Iris pigment epithelial cell (primary cell): ENCODE measurements at places on chromosomes 5 and 9.

DNA sequence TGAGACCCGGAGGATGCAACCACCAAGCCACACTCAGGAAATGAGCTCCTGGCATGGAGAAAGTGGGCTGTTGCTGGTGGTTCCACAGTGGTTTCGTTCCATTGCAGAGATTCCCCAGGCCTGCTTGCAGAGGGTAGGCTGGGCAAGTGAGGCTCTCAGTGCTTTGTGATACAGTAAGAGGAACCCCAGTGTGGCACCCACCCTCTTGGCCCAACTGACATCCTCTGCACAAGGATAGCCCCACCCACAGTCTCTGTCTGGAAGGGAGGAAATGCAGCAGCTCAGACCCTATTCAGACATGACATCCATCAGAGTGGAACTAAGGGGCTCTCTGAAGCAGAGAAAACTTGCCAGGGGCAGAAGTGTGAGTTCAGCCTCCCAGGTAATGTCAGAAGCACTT, 69.6 kb upstream of the FSTL4 start:
- no peak for DNase-seq

- no peak for DNase-seq
Measured at GRCh38 chr9:112869041-112869529, 21.6 kb downstream of the SLC46A2 start.

GRCh38 chr5:82796643-82797416, 280.4 kb downstream of the TMEM167A start:
- no peak for DNase-seq

DNA sequence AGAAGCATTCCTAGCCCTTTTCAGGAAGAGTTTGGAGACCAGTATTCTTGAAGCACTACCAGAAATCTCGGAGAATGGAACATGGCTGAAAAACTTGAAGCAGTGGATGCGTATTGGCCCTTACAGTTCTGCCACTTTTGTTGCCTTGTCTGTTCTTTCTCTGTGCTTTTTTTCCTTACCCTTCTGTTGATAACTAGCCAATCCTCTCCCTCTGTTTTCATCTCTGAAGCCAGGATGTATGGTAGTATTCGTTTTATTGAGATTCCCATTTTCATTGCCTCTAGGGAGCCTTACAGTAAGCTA, 564 bp upstream of the CCNH start:
- no peak for DNase-seq

GRCh38 chr5:116571568-116572349, 2.9 kb downstream of the SEMA6A start:
- DNase-seq: no peak

DNA sequence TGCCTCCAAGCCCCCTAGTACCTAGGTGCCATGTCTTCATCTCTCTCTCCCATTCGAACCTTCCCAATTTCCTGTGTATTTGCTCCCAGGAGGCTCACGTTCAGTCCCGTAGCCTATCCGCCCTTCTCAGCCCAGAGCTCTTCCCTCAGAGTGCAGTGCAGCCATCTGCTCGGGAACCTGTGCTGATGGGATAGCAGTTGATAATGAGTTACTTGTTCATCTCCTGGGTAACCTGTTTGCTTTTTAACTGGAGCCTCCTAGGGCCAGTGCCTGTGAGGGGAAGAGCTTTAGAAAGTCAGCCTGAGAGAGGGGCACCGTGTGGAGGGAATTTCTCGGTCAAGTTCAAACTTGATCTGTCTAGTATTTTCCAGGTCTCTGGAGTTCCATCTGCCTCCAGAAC, 229.8 kb upstream of the IL12B start:
- no peak for DNase-seq

GRCh38 chr5:149552553-149553160, 1.4 kb upstream of the CSNK1A1 start:
- no peak for DNase-seq

GRCh38 chr5:128796506-128796905, 168.8 kb upstream of the SLC27A6 start:
- DNase-seq: no peak

DNA sequence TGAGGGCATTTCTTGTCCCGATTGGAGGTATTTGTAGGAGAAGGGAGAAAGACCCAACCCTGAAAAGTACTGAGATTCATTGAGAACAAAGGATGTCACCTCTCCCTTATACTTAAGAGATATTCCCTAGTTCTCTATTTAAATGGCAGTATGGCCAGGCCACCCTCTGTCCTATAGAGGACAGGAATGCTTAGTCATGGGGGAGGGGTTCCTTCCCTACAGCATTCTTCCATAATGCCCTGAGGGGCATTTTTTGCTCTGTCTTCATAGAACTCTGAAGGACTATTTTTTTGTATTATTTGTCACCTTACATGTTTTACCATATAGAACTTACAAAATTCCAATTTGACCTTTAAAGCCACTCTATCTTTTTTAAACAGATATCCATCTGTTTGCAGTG, 176.3 kb downstream of the TMEM161B start:
- DNase-seq: no peak

- no peak for DNase-seq
Measured at GRCh38 chr5:56529666-56530430, 285.5 kb upstream of the MAP3K1 start.

DNA sequence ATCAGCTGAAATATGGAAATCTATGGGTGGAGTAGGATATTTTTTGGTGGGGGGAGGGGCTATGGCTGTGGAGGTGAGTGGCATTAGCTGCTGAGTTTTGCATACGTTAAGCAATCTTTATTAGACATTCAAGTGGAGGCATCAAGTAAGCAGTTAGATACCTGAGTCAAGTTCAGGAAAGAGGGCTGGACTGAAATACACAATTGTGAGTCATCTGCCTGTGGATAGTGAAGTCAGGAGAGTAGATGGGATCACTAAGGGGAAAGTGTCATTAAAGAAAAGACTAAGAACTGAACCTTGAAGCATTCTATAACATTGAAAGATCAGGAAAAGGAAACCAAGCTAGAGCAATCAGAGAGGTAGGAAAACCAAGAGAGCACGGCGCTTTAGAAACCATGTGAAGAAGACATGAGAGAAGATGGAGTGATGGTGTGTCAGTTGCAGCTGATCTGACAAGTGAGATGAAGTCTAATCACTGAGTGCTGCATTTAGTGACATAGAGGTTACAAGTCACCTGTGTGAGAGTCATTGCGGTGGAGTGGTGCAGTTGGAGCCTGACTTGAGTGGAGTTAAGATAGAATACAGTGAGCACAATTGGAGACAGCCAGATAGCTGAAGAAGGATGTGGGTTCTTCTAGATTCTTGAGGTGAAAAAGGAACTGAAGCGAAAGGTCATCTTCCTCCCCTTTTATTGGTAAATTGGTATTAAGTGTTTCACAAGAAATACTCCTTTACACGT, 88.7 kb downstream of the PIP5K1B start:
- no peak for DNase-seq

DNA sequence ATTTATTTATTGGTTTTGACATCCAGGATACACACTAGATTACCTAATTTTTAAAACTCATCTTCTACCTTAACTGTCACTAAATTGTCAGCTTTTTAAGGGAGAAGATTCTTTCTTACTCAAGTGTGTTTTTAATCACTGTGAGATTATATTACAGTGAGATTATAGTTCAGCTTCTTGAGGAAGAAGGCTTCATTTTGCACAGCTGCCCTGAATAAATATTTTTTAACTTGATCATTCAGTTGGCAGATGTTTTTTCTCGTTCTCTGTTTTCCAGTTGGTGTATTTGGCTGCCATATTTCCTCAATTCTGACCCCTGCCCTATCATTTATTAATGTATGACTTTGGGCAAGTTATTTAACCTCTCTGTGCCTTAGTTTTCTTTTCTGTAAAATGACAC, 15.0 kb upstream of the ELL2 start:
- DNase-seq: no peak

DNA sequence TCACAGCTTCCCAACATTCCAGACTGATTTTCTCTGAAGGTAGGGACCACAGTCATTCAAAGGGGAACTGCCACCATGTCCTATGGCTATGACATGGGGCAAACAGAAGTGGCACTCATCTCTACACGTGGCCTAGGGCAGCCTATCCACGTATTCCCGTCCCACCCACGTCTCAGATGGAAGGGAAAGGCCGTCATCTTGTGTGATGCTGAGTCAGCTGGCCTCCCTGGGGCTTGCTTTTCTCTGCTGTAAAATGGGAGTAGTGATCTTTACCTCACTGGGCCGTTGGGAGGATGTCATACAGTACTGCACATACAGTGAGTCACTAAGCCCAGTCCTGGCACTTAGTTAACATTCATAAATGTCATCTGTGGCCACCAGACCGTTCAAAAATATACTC, 72.3 kb downstream of the RAPGEF1 start:
- DNase-seq: no peak

DNA sequence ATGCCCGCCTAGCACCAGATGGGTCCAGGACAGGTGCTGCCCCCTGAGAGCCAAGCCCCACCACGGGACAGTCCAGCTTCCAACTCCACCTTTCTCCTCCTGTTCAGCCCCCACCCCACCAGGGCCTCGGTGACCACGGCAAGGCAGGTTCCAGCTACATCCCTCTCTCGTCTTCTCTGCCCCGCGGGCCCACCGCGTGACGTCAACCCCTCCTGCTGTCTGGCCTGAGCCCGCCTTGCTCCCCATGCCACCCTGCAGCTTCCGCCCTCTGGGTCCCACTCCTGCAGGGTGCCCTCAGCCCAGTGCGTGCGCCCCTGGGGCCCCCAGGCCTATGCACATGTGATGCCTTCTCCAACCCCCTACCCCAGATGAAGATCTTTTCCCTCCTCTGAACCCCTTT, 6.8 kb downstream of the GFPT2 start:
- no peak for DNase-seq

DNA sequence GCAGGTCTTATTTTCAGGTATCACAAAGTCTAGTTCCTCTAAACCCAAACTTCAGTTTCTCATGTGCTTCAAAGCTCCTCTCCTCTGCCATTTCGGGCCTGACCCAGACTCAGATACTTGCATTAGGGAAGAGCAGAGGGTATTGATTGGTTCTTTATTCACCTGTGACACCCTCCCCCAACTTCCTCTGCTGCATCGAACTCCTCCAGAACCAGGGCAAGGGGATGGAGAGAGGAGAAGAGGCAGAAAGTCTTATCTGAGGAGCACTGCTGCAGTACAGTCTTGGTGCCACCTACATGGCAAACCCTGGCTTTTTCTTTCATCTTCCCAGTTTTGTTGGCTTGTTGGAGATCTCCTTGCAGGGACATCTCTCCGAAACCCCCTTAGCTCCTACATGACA, 96.0 kb upstream of the OSMR start:
- no peak for DNase-seq

GRCh38 chr9:127808347-127809001, 5.8 kb downstream of the FPGS start:
- no peak for DNase-seq

GRCh38 chr9:68552700-68553476, 12.2 kb upstream of the TMEM252 start:
- DNase-seq: peak; percentile 66

DNA sequence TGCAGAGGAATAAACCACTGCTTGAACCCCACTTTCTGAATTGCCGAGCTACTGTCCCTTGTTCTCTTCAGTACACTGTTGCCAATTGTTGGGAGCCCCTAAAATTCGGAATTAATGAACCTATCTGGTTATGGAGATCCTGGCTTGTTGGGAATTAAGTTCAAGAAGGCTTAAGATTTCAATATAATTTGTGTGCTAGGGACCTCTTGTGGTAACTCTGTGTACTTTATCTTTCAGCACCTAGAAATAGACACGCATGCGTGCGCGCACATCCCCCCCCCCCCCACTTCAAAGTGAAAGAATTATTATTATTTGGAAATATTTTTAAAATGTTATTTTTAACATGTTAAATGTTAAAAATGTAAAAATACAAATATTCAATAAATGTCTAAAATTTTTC, 53.3 kb upstream of the FAM169A start:
- peak; percentile 71 for DNase-seq

DNA sequence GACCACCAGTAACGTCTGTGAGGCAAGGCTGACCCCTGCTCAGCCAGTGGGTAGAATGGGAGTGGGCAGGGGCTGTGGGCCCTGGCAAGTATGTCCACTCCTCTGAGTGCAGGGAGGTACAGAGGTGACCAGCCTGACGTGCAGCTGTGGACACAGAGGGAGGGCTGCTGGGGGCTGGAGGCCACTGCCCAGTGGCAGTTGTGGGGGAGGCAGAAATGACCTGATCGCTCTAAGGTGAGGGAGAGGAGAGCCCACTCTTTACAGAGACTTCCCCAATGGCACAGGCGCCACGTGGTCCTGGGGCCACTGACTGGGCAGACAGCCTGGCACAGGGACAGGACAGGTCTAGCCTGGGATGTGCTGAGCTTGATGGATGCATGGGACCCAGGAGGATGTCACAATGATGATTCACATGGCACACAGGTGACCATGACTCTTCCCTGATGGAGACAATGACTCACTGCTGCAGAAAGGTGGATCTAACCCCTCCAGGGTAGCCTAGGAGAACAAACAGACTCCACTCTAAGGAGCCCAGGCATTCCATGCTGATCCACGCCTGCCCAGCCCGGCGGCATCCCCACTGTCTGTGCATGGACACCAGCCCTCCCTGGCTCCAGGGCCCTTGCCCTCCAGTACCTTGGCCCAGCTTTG, 7.7 kb downstream of the LPCAT1 start:
- peak; percentile 51 for DNase-seq

- DNase-seq: no peak
Measured at GRCh38 chr5:55338810-55339243, 31.0 kb downstream of the MTREX start.

GRCh38 chr9:134880484-134881312, at the start of gene FCN2:
Gene FCN2 (plus strand): TSS chr9:134880810. CDS start chr9:134880822, 12 bp downstream.
- DNase-seq: no peak

DNA sequence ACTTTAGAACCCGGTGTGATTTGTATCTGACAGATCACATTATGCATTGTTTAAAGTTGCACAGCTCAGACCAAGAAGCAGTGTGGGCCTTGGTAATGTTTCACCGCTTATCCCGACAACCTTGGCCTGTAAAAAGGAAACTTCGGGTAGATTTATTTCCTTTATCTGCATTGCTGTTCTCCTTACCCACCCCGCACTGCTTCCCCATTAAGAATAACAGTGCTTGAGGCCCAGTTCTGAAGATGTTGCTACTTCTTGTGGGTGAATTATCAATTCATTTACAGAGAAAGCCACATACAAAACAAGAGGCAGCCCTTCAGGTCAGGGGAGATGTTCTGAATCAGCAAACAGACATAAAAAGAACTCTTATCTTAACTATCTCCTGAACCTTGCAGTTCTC, 8.4 kb downstream of the SMARCA2 start:
- no peak for DNase-seq

GRCh38 chr5:159340511-159340910, 10.2 kb upstream of the IL12B start:
- DNase-seq: no peak

- DNase-seq: peak; percentile 43
Measured at GRCh38 chr9:107141967-107142366, 141.1 kb upstream of the RAD23B start.

- DNase-seq: no peak
Measured at GRCh38 chr5:7565559-7565958, 169.6 kb downstream of the ADCY2 start.

GRCh38 chr9:1604942-1605560, 410.1 kb upstream of the SMARCA2 start:
- DNase-seq: peak; percentile 20
